ENCODE measurements at places on chromosomes 7 and 10.
A peak's percentile ranks its signal among the peaks of the same experiment; 100 is the strongest.

- DNase-seq, result no peak
Observed at GRCh38 chr10:5710859-5711258, 26.2 kb downstream of the TASOR2 start.

DNA sequence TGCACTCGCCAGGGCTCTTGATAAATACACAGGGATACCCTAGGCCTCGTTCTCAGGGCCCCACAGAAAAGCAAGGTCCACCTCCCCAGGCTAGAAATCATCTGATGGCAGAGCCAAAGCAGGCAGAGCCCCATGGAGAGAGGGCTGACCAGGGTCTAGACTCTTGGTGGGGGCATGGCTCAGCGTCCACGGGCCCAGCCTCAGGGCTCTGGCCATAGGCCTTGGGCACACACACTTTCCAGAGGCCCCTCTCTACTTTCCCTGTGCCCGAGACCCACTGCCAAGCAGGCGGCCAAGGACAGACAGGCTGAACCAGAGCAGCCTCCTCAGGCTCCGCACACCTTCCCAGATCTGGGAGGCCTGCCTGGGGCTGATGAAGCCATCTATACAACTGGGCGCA lies 64.8 kb downstream of the FAM53B start:
- no peak for DNase-seq

- DNase-seq, result no peak
Observed at GRCh38 chr10:129390147-129390546, 76.9 kb upstream of the MGMT start.

DNA sequence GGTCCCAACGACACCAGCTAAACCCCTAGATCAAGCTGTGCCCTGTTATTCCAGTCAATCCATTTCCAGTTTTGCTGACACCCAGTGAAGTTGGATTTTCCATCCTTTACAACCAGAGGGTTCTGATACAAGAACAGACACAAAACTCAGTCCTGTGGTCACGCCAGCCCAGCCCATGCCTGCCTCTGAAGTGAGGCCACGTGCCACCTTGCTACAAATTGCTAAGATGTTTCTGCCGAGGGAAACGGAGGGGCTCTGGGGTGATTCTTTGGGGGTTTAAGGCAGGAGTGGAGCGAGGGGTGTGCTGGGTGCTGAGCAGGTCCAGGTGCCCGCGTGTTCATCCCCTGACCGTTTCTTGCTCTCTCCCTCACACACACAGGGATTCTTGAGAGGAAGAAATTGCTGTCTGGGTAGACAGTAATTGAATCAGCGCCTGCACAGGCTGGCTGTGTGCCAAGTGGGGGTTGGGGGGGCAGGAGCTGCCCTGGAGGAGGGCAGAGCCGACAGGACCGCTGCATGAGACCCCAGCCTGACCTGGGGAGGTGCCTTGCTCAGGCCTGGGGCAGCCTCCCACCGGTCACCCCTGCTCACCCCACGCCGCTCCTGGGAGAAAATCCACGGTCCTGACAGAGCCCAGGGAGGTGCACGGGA lies 38.1 kb downstream of the ADAP1 start:
- peak; percentile 78 for DNase-seq

GRCh38 chr10:87054373-87055295 lies 34.5 kb downstream of the FAM25A start:
- DNase-seq, result no peak

GRCh38 chr10:21399392-21400035 lies 126.0 kb downstream of the SKIDA1 start:
- peak; percentile 60 for DNase-seq

- DNase-seq, result no peak
Observed at GRCh38 chr7:31000161-31000693, 36.5 kb downstream of the GHRHR start.

DNA sequence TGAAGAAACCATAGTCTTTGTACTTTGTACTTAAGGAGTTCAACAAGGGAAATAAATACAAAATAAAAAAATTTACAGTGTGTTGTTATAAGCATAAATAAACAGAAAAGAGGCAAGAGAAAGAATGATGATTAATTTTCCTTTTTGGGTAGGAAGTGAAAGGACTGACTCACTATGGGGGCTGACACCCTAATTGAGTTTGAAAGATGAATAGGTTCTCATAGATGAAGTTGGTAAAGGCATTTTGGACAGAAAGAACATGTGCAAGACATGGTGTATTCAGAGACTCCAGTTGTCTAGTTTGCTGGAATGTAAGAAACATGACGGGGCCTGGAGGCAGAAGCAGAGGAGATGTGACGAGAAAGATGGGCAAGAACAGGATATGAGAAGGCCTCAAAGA lies 83.7 kb downstream of the VPS50 start:
- no peak for DNase-seq

DNA sequence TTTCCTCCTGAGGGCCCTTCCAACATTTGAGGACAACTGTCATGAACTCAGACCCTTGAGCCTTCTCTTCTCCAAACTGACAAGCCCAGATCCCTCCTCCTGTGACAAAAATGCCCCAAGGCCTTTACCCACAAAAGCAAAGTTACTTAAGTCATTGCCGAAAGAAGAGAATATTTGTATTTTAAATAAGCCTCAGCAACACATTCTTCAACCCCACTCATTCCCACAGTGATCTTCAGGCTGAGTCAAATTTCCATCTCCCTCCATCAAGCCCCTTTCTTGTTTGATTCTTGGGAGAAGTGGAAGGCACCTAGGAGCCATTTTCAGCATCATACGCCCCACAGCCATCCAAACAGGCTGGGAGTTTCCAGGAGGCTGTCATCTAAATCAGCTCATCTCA lies 150.8 kb upstream of the PDE1C start:
- DNase-seq, result no peak

- no peak for DNase-seq
Observed at GRCh38 chr7:67950321-67951083, 953.9 kb downstream of the TYW1 start.

DNA sequence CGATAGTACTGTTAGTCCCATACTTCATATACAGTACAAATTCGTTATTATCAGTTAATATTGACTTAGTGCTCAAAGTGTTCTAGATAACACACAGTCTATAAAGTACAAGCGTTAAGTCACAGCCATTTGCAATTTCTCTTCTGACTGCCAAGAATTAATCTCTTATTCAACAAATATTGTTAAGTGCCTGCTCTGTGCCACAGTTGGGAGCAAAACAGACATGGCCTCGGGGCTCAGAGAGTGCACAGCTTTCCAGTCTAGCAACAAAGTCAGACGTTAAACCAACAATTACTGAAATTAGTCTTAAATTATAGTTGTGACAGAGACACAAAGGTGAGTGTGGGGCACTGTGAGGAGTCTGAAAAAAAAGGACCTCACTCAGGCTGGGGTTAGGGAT lies 113.0 kb upstream of the DPP6 start:
- no peak for DNase-seq

DNA sequence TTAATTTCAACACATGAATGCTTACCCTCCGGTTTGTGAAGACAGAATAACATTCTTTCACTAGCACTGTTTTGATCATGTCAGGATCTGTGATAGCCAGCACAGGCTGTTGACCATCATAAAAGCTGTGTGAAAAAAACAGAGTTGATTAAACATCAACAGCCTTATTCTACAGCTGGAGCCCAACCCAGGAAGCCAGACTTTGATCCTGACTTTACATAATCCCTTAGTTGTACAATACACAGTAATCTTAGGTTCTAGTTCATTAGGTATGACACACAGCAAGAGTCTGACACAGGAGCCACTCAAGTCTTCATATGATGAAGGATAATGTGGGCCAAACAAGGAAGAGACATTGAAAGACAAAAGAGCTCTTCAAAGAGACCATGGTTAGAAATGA lies 11.4 kb downstream of the CYP3A4 start:
- peak; percentile 31 for DNase-seq

- peak; percentile 79 for DNase-seq
Observed at GRCh38 chr7:130721486-130722277, 12.3 kb downstream of the KLF14 start.

GRCh38 chr10:123640016-123640535 lies 26.1 kb upstream of the GPR26 start:
- no peak for DNase-seq

GRCh38 chr7:153473185-153473584 lies 579.0 kb upstream of the DPP6 start:
- no peak for DNase-seq

- no peak for DNase-seq
Observed at GRCh38 chr10:116256752-116257259, 16.2 kb downstream of the GFRA1 start.

GRCh38 chr10:107371801-107372200 lies 207.3 kb upstream of the SORCS1 start:
- no peak for DNase-seq

DNA sequence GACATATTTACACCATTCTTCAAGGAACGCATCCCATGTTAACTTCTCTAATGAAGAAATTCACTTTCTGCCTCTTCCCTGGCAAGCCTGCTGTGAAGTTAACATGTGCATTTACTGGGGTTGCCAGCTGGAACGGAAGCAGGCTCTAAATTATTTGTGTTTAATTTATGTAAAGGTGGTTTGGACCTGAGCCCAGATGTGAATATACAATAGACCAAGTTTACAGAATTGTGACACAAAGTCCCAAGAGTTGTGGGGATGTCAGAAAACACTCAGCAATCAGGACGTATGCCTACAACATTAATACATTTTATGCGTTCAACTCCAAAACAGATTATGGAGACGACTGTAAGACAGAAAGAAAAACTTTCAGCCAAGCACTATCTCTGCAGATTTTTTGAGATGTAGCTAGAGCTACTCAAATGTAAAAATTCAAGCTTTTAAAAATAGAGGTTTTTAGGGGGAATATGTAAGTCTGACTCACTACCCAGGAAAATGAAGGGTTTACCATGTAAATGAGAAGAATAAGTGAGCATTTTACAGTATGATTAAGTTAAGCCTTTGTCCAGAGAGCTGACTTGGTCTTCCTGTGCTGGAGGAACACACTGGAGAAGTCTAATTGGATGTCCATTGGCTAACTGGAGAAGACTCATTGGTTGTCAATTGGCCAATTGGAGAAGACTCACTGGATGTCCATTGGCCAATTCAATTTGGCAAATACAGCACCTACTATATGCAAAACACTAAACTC lies 19.5 kb downstream of the NRP1 start:
- no peak for DNase-seq

GRCh38 chr7:854118-854775 lies 22.0 kb downstream of the SUN1 start:
- DNase-seq, result no peak

- DNase-seq, result no peak
Observed at GRCh38 chr7:81218480-81219106, 299.7 kb upstream of the SEMA3C start.

DNA sequence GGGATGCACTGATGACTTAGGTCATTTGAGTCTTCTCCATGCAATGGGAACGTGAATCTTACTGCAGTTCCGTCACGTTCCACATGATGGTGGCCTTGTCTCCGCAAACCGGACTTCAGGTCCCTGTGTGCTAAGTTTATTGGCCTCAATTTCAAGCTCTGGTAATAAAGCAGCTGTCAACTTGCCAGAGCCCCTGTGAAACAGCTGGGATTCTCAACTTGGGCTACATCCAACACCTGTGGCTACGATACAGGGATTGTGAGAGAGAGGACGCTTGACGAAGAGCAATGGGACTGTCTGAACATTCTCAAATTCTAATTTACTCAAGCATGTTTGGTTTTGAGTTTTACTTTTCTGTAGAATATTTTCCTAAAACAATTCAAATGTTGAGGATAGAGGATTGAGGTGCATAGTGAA lies 174.2 kb downstream of the PTN start:
- peak; percentile 59 for DNase-seq

GRCh38 chr10:128382225-128382624 lies 256.0 kb upstream of the MKI67 start:
- DNase-seq, result no peak

- DNase-seq, result peak; percentile 99
Observed at GRCh38 chr7:92695308-92696261, 105.4 kb upstream of the FAM133B start.

- DNase-seq, result no peak
Observed at GRCh38 chr7:1030444-1031070, 13.8 kb upstream of the GPR146 start.

- no peak for DNase-seq
Observed at GRCh38 chr10:58795560-58795959, 282.9 kb downstream of the BICC1 start.

DNA sequence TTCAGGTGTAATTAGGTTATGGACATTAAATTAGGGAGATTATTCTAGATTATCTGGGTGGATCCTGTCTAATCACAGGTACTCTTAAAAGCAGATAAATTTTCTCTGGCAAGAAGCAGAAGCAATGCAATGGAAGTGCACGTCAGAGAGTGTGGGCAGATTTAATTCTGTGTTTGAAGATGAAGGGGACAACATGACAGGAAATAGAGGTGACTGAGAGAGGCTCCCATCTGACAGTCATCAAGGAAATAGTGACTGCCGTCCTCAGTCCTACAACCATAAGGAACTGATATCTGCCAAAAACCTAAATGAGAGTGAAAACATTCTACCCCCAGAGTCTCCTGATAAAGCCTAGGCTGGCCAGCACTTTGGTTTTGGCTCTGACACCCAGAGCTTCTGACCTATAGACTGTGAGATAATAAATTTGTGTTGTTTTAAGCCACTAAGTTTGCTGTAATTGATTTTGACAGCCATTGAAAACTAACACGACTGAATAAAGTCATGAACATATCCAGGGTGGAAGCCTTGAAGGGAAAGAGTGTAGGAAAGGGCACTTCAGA lies 30.5 kb upstream of the DDX50 start:
- no peak for DNase-seq

DNA sequence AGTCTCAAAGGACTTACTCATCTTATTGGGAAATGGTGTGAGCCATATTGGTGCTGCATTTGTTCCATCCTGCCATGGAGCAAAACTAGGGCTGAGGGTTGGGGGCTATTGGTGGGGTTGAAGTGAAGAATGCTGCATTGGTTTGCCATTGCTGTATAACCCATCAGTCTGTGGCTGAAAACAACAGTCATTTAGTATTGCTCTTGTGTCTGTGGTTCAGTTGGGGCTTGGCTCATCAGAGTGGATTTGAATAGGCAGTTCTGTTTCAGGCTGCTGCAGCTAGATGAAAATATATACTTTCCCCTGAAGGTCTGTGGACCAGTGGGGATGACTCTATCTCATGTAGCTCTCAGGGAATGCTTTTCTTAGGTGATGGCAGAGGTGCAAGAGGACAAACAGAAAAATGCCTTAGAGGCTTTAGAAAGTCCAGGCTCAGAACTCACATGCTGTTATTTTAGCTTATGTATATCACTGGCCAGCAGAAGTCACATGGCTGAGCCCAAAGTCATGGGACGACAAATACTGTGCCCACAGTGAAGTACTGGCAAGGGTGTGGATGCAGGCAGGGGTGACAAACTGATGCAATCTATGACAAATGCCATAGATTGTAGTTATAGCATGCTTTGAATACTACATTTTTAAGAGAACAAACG lies 15.2 kb upstream of the EXOC6 start:
- DNase-seq, result no peak

GRCh38 chr10:123884351-123884906 lies 7.2 kb downstream of the CPXM2 start:
- no peak for DNase-seq
